ENCODE measurements at places on chromosomes 6 and 20. TPM values are rescaled to one million over a fixed set of nuclear protein-coding genes. Genes with fewer than 3 reads are reported as not detected.

Gene SEL1L2
- total RNA-seq: not detected

Gene IL17F
- total RNA-seq: not detected

Gene SMOC2
- total RNA-seq: not detected

Gene CLVS2
- total RNA-seq: 1.6 TPM

Gene COL9A3
- total RNA-seq: 3.1 TPM

Gene PRR18
- total RNA-seq: not detected

Gene CCR6
- not detected for total RNA-seq

Gene THEMIS
- total RNA-seq: not detected

Gene SHLD1
- 1.6 TPM for total RNA-seq

Gene ZSCAN31
- total RNA-seq: 2.0 TPM

Gene SUMO4
- total RNA-seq: 2.7 TPM

Gene C2
- 0.22 TPM for total RNA-seq

Gene SERPINB6
- total RNA-seq: 37.3 TPM

Gene SSR1
- total RNA-seq: 43.6 TPM

Gene LY86
- not detected for total RNA-seq

Gene RNF182
- not detected for total RNA-seq
